Activated CD4-positive, alpha-beta T cell treated with anti-CD3 and anti-CD28 coated beads, Interleukin-2, amount 50 U/mL, for 4 hours (primary cell): ENCODE measurements at places on chromosomes 7 and 10.

GRCh38 chr10:18399158-18399557 lies 252.2 kb downstream of the NSUN6 start:
- DNase-seq = no peak

GRCh38 chr10:24825551-24825950 lies 101.9 kb upstream of the ARHGAP21 start:
- DNase-seq = no peak

- no peak for DNase-seq
Measured at GRCh38 chr7:1323178-1324027, 90.7 kb downstream of the UNCX start.

DNA sequence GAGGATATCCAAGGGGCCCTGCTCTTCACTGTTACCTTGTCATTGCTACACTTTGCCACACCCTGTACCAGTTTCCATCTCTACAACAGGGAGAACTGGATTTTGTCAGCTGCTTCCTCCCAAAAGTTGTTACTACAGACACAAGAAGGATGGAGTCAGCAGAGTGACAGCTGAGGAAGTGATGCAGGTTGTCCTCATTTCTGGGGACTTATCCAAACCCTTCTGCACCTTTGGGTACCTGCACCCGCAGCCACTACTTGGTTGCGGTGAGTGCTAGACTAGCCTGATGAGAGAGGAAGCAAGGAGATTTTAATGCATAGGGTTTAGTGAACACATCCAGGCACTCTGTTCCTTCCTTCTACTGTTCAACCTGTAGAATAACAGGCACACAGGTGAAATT lies 281.0 kb downstream of the RPS24 start:
- no peak for DNase-seq

- DNase-seq = no peak
Measured at GRCh38 chr10:77841711-77842375, 84.7 kb downstream of the DLG5 start.

DNA sequence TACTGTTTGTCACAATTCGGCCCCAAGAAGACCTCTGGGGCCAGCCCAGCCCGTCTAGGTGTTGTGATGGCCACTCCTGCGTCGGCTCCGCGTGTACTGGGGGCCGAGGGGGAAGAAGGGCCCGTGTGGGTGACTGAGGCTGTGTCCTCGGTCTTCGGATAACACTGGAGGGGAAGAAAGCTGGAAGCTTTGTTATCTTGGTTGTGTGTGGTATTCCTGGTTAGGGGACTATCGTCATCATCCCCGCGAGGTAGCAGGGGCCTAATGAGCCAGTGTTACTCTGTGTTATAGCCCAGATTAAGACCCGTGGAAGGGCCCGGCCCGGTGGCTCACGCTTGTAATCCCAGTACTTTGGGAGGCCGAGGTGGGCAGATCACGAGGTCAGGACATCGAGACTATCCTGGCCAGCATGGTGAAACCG lies 854 bp downstream of the MTG1 start:
- DNase-seq = no peak
